ENCODE measurements at places on chromosomes 11 and 22.

DNA sequence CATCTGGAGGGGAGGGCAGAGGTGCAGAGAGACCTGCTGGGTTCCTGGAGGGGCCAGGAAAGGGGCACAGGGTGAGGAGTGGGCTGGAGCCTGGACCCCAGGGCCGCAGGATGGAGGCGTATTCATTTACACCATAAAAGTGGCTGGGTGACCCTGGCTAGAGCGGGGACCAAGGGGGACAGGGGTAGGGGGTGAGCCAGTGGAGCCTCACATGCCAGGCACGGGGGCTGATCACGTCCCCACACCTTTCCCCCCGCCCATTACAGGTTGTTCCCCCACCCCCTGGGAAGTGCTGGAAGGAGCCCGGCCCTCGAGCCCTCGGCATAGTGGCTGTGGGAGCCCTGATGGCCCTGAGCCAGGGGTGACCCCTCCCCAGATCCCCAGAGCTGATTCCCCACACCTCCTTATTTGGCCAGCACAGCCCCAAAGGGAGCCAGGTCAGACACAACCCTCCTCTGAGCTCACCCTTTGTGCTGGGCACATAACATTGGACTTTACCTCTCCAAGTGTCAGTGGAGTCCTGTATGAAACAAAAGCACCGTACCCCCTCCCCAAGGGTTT is 781 bp downstream of the TCIRG1 start:
- DNase-seq: no peak

DNA sequence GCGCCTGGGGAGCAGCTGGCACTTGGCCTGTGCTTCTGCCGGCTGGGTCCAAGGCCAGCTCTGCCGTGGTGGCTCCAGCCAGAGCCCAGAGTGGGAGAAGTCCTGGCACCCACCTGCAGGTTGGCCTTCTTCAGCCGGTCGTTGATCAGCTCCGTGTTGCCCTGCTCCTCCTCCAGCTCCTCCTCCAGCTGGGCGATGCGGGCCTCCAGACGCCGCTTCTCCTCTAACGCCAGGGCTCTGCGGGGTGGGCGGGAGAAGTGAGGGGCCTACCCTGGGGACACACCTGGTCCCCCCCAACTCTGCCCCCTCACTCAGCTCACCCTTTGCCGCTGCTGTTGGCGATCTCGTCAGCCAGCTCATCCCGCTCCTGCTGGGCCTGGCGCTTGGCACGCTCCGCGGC is 32.6 kb downstream of the APOL1 start:
- DNase-seq: no peak

DNA sequence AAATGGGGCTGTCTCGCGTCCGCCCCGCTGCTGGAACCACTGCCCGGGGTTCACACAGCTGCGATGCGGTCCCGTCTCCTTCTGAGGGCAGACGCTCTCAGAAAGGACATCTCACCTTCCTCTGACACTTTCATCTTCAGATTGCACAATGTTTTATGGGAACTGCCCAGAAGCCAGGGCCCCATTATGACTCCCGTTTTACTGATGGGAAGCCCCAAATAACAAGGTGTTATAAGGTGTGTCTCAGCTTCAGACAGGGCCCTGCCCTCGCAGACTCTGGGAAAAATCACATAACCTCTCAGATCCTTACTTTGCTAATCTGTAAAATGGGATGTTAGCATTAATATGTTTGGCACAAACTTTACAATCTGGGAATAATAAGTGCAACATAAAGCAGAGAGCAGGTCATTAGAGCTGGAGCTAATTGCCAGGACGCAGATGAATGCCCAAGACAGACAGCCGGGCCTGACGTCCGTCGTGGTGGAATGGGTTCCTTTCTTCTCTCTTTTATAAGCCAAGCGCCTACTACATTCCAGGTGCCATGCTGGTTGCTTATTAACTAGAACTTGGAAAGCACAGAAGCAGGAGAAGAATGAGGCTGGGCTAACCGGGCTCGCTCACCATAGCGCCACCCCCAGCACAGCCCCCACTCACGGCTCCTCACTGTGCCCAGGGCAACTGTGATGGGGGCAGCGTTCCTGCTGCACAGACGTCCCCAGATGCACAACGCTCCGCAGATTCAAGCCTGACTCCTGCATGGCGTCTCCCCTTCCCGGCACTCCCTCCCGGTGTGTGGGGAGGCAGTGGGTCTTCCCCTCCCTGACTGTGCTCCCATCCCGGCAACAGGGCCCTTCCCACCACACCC is 43.8 kb downstream of the TRMU start:
- no peak for DNase-seq

GRCh38 chr11:58742981-58743880 is 11.5 kb upstream of the GLYAT start:
- no peak for DNase-seq

GRCh38 chr11:329886-330253 is 9.2 kb upstream of the IFITM3 start:
- no peak for DNase-seq

DNA sequence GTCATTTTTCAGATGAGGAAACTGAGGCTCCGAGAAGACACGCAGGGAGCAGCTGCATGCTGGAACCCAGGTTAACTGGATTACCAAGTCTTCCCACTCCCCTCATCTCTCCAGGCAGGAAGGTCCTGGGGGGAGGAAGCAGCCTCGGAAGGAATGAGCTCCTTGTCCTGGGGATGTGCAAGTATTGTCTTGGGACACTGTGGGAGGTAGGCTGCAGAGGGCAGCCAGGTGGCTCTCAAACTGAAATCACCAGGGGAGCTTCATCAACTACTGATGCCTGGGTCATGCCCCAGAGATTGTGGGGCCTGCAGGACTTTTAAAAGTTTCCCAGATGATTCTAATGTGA is 7.6 kb downstream of the GDPD5 start:
- DNase-seq: no peak

DNA sequence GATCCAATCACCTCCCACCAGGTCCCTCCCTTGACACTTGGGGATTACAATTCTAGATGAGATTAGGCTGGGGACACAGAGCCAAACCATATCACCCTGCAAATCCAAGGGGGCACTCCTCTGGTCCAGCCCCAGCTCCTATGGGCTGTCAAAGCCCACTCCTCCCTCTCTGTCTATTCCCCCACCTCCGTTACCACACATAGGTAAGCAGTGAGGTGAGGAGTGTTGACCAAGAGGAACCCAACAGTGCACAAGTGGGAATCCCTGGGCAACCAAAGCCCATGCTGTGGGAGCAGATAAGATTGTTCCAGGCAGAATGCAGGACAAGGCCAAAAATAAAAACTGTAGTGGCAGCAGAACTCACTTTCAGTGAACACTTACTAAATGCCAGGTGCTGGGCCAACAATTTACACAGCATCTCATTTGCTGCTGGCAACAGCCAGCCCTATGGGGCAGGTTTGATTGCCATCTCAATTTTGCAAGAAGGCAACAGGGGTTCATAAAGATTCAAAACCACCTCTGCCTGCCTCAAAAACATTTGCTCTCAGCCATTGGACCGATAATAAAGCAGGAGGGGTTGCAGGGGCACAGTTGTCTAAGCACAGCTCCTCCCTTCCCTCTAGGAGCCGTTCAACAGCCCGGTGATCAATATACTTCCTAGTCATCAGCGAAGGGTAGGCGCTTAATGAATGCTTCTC is 8.9 kb downstream of the SDF2L1 start:
- peak; percentile 24 for DNase-seq

DNA sequence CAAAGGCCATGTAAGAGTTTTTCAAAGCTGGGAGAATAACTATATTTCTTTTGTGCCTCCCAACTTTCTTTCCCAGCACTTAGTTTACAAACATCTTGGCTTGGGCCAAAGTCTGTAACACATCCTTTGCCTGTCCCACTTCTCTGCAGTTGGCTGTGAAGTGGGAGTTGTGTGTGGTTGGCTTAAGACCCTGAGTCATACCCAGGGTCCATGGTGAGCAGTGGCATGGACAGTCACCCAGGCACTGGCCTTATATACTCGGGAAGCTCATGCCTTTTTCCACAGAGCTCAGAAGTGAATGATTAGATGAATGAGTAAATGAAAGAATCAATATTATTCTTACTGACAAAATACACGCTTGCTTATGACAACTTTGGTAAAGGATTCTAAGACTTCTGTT is 231.4 kb downstream of the BLID start:
- no peak for DNase-seq

- DNase-seq: peak; percentile 66
Measured at GRCh38 chr11:102007567-102008437, 39.4 kb upstream of the CFAP300 start.

- DNase-seq: no peak
Measured at GRCh38 chr11:92811341-92811740, 158.1 kb upstream of the MTNR1B start.

- DNase-seq: no peak
Measured at GRCh38 chr22:31905356-31905755, 39.0 kb upstream of the YWHAH start.

GRCh38 chr22:44191036-44191454 is 10.3 kb downstream of the PARVG start:
- DNase-seq: no peak

GRCh38 chr11:128151780-128152179 is 435.6 kb downstream of the ETS1 start:
- no peak for DNase-seq

DNA sequence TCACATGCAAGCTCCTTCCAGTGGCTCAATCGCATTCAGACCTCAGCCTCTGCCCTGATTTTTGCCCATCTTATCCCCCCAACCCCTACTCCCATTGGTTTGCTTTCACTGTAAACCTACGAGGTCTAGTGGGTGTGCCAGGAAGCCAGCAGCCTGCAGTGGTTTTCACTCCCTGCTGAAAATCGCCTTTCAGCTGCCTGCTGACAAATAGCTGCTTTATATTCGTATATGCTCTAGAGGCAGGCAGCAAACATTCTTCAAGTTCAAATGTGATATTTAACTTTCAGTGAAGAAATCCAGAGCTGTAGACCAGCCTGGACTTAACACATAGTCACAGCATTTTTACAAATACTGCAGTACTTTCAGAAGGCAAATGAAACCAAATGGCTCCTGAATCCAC is 92.8 kb upstream of the APOA1 start:
- no peak for DNase-seq

DNA sequence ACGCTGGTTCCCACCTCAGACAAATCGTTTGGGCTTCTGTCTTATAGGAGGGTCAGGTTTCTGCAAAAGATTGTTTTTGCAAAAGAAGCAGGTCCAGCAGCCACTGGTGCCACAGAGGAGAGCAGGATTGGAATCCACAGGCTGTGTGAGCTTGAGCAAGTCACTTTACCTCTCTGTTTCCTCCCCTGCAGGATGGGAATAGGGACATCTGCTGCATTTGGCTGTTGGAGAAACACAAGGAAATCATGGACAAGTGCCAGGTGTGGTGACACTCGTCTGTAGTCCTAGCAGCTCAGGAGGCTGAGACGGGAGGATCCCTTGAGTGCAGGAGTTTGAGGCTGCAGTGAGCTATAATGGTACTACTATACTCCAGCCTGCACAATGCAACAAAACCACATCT is 422.6 kb downstream of the MN1 start:
- DNase-seq: no peak

- no peak for DNase-seq
Measured at GRCh38 chr11:96307776-96308140, 35.2 kb downstream of the MAML2 start.

Data from NCI-H1105 treated with DMSO at 0.1 percent for 48 hours (cell line).